SK-N-DZ (cell line): ENCODE measurements at places on chromosomes 7 and 10.

DNA sequence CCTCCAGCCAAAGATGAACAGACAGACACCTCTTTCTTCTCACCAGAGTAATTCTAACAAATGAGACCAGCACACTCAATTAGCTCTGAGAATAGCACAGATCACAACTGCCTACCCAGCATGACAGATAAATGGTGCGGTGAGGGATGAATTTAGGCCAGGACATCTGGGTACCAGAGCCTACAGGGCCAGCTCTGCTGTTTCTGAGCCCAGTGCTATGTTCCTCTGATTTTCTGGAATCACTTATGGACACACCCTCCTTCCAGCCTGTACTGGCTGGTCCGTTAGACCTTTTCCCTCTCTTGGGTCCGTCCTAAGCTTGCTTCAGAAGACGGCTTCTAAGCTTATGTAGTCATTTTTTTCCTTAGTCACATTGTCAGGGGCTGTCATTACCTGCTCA lies 73.6 kb downstream of the INSYN2A start:
- DNase-seq: no peak

DNA sequence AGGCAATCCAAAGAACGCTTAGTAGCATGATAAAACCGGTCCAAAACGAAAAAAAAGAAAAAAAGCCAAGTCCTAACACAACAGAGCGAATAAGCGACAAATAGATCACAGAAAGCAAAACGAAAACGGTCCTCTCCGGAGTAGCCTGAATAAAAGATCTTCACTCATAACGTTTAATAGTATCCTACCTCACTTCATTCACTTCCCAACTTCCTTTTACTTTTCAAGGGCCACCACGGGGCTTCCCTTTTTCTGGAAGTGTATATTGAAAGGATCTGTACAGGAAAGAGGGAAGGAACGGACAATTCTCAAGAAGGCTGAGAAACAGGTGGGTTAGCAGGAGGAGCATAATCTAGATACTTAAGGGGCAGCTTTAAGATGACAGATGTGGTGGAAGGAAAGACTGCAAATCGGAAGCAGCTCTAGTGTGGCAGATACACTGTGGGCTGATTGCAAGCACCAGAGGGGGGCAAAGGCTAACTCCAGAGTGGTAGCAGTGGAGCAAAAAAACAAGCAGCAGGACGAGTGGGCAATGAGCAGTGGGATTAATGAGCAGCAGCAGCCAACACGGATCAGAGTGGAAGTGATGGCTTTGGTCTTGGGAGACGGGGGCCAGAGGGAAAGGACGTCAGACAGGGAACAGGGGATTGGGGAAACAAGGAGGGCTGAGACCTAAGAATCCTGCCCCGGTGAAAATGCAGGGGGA lies 866 bp downstream of the CNOT4 start:
- peak; percentile 49 for DNase-seq

DNA sequence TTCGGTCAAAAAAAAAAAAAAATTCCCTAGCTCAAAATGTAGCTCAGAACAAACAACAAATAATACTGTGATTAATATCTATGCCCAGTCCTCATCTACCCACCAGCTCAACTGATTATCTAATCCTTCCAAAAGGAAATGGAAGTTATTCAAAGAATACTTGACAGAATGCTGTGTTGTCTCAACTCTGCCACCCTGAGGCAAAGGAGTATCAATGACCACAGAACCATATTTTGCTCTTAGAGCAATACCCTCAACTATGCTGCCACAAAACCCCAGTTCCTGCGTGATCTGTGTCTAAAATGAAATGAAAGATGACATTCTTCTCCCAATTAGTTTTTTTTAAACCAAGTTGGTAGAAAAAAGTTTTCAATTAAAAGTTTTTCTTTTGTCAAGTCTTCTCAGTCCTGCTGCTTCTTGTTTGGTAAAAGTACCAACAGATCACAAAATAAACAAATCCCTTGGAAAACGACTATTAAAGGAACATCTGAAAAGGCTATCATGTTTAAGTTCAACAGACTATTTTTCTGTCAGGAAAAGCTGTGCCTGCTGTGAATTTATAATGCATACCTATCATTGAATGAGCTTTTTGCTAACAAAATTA lies 21.6 kb downstream of the RBM28 start:
- DNase-seq: no peak

- no peak for DNase-seq
Observed at GRCh38 chr10:103584216-103585010, 90.9 kb downstream of the NEURL1 start.

GRCh38 chr7:95324431-95324830 lies at the start of gene PON1:
Gene PON1, minus strand, starts transcription at chr7:95324532. Its CDS starts 57 bp downstream, at chr7:95324475.
- DNase-seq: no peak

- no peak for DNase-seq
Observed at GRCh38 chr7:91892821-91893340, 12.4 kb upstream of the MTERF1 start.

- DNase-seq: peak; percentile 67
Observed at GRCh38 chr10:86711513-86712316, 43.4 kb downstream of the LDB3 start.

DNA sequence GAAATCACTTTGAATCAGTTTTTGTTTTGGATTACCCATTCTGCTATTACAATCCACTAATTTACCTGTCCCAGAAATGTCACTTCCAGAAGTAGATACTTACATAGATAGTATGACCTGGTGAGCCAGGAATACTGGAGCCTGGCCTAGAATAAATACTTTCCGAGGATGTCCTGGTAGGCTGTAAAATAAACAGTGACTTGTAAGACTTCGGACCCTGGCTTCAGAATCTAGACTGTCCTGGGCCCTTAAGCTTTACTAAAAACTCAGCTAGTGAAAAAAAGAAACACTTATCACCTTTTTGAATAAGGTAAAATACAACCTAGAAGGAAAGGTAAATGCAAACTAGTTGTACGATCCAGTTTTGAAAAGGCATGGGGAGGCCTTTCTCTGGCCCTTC lies 69.5 kb upstream of the AFAP1L2 start:
- no peak for DNase-seq

- DNase-seq: no peak
Observed at GRCh38 chr7:5457245-5457735, 33.7 kb upstream of the TNRC18 start.

GRCh38 chr7:151313857-151314256 lies 27.8 kb upstream of the NUB1 start:
- DNase-seq: no peak

- DNase-seq: no peak
Observed at GRCh38 chr10:68618234-68618633, 58.1 kb downstream of the TET1 start.

- DNase-seq: no peak
Observed at GRCh38 chr7:90853205-90853604, 257.1 kb downstream of the CDK14 start.

GRCh38 chr7:114981323-114981722 lies 59.4 kb downstream of the MDFIC start:
- no peak for DNase-seq

DNA sequence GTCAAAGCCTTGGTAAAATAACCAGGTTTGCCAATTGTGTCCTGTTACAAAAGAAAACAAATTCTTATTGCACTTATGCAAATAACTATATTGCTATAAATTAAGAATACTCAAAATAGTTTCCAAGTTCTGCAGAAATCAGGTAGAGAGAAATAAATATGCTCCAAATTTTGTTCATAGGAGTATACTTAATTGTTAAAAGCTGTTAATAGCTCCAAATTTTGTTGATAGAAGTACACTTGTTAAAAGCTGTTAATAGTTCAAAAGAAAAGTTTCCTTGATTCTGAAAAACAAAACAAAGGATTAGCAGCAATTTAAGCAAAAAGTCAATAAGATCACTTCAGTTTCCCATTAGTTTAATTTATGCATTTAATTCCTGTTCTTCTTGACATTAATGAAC lies 46.4 kb upstream of the ZNF138 start:
- no peak for DNase-seq
